NCI-H524 treated with DMSO at 0.1 percent for 48 hours (cell line): ENCODE measurements at places on chromosomes 6 and 20.

DNA sequence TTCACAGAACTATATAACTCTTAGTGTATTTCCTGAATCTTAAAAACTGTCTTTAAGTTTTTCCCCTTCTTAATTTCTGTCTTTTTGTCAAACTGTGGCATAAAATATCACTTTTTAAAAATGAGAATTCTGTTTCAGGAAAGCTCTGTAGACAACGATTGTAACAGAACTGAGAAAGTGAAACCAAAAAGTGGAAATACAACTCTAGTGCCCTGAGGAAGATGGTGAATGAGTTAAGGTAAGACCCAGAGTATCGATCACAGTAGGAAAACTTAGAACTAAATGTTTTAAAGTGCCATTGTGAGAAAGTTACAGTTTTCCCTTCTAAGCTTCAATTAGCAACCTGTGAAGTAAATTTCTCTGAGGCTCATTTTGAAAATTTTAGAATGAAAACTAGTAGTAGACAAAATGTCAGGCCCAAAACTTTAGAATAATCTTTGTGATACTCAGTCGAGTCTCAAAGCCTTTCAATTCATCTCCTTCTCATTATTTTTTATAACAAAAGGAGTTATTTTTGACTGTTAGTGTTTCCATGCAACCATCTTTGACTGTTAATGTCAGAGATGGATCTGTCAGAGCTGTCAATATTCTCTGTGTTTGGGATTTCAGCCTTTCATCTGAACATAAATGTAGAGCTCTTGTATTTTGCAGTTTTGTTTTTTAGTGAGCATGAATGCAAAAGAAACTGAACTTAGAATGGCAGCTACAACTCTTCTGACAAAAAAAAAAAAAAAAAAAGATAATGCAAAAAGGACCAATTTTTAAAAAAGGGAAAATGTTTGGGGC lies 19.0 kb upstream of the TRDN start:
- DNase-seq = no peak

- no peak for DNase-seq
Observed at GRCh38 chr20:32967961-32968457, 36.2 kb downstream of the SUN5 start.

- no peak for DNase-seq
Observed at GRCh38 chr6:49333345-49334125, 129.5 kb downstream of the MMUT start.

- DNase-seq = peak; percentile 34
Observed at GRCh38 chr20:46681032-46681854, 8.0 kb downstream of the TP53RK start.

DNA sequence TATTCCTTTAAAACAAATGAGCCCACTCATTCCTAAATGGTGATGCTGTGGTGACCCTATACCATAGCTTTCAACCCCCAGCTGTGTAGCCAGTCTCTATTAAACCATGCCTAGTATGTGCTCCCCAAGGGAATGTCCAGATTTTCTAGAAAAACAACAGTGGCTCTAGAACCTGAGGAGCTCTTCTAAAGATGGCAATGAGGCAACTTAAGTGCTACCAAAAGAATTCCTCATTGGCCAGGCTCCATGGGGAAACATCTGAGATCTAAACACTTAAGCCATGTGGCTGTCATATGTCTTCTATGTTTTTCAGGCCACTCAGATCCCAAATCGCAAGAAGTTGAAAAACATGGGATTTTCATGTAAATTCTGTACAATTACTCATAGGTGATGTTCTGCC lies 191.0 kb downstream of the TPBG start:
- DNase-seq = no peak

DNA sequence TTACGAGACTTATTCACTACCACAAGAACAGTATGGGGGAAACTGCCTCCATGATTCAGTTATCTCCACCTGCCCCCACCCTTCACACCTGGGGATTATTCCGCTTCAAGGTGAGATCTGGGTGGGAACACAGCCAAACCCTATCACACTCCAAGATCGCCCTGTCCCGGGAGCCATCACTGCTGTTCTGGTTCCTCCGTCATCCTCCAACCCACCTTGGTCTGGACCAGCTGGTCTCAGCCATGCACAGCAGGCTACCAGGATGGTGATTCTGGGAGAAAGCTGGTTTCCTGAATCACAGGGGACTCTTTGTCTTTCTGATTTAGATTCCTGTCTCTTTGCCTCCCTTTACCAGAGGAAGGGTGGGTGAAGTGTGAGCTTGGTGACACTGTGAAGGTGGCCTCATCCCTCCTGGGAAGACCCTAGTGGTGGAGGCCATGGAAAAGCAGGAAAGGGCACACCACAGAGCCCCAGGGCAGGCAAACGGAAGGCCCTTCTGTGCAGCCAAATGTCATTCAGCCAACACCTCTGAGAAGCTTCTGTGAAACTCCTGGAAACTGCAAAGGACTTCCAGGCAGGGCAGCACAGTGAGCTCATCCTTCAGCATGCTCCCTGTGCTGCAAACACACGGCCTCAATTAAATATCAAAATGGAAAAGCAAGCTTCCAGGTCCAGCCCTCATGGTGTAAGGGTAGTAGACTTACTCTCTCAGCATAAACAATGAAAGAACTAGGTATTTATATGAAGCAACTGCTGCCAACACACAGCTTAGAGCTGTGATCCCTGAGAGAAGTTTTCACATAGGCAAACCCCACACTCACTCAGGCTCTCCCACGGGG lies 169.8 kb downstream of the ANKRD60 start:
- no peak for DNase-seq

DNA sequence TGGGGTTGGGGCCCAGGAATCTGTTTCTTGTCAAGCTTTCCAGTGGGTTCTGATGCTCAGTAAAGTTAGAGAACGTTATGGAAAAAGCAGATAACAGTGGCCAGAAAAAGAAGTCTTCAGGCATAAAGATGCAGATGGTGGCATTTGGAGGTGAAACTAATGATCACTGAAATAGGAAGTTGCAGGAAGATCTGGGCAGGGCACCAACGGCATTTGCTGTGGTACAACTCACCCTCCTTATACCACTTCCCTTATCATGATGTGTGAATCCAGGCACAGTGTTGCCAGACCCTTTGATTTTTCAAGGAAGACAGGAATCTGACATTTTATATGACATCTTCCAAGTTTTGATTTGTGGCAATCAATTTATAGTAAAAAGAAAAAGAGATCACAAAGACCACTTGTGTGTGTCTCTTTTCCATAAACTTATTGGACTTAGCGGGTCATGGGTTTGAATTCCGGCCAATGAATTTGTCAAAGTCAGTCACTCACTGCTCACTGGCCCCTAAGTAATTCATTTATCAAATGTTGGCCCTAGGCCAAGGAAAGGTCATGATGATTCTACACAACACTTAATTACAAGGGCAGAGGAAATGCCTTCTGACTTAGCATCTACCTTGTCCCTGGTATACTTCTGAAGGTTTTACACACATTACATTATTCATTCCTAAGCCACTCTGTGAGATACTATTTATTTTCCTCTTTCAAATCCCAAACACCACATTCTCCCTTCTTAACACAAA lies 37.6 kb downstream of the LAMP5 start:
- DNase-seq = no peak

- no peak for DNase-seq
Observed at GRCh38 chr6:47453372-47453936, 24.1 kb upstream of the CD2AP start.

DNA sequence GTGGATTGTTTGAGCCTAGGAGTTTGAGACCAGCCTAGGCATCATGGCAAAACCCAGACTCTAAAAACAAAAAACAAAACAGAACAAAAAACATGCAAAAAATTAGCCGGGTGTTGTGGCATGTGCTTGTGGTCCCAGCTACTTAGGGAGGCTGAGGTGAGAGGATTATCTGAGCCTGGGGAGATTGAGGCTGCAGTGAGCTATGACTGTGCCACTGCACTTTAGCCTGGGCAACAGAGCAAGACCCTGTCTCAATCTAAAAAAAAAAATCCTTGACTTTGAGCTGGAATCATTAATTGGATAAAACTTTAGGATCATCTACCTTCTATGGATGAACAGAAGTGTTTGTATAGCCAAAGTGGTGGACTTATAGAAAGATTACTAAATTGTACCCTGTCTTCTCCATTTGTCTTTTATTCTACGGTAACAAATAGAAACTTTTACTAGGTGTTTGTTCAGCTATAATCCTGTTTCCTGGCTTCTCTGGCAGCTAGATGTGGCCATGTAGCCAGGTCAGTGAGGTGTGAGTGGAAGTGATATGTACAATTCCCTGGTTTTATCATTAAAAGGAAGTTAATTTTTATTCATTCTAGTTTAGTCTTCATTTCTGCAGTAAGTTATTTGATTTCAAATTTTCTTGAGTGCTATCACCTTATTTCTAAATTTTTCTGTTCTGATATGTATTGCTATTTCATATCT lies 108.3 kb upstream of the RNF24 start:
- DNase-seq = no peak

DNA sequence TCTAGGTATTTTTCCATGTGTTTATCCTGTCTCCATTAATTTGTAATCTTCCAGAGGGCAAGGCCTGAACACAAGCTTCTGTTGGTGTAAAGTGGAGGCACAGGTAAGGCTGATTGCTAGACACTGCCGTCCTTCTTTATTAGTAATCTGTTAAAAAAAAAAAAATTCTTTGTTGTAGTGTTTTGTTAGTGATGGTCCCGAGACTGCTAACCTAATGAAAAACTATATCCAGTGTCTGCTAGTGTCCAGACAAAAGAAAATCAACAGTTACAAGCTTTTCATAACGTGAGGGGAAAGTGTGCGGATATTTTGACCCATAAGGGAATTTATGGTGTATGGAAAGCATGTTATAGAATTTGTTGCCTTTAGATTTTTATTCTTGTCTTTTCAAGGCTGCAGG lies 4.2 kb upstream of the HIVEP1 start:
- DNase-seq = no peak

- DNase-seq = no peak
Observed at GRCh38 chr6:119240257-119241110, 109.1 kb downstream of the MAN1A1 start.

DNA sequence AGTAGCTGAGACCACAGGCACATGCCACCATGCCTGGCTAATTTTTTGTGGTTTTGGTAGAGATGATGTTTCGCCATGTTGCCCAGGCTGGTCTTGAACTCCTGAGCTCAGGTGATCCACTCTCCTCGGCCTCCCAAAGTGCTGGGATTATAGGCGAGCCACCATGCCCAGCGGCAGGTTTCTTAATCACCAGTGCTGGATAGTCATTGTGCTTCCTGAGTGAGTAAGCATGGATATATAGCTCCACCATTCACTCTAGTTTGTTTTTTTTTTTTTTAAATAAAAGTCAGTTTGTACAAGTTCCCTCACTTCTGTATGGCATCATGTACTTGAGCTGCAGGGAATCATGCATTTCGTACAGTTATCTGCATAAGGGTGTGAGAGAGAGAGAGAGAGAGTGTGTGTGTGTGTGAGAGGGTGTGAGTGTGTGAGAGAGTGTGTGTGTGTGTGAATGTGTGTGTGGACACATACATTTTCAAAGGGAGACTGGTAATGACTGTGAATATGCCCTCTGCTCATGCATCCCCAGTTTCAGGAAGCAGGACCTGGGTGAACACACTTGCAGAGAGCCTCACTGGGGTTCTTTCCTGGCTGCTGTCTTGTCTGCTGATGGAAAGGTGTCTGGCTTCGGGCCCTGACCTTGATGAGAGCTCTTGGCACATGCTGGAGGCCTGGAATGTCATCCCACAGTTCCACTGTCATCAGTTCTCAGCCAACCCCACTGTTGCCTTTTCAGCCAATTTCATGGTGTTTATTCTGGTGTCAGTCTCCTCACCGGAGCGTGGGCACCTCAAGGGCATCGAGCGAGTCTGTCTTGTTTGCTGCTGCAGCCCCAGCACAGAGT lies 65.0 kb upstream of the XRN2 start:
- DNase-seq = no peak

DNA sequence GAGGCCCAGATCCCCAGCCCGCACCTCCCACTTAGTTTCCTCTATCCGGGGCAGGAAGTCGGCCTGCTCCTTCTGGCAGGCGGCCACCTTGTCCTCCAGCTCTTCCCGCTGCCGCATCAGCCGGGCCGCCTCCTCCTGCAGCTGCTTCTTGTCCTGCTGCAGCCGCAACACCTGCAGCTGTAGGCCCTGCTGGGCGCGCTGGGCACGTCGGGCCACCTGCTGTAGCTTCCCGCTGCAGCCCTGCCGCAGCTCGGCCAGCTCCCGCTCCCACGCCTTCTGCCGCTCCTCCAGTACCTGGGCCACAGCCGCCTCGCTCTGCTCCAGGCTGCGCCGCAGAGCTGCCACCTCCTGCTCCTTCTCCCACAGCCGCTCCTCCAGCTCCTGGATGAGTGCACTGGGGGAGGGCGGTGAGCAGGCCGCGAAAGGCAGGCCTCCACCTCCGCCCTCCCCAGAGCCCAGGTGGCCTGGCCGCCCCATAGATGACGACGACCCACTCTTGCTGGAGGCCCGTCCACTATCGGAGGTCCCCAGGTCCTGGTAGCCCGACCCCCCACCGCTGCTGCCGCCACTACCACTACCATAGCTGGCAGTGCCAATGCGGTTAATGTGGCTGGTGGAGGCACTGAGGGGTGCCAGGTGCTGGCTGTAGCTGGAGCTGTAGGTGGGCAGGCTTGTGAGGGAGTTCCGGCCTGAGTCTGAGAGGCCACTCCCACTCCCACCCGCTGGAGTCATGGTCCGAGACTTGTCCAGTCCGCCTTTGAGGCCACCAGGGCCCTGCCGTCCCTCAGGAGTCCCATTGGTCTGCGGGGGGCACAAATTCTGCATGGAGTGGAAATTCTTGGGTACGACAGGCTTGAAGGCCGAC lies 6.0 kb upstream of the FASTKD5 start:
- peak; percentile 36 for DNase-seq

- peak; percentile 14 for DNase-seq
Observed at GRCh38 chr6:52286798-52287432, 2.4 kb upstream of the MCM3 start.

DNA sequence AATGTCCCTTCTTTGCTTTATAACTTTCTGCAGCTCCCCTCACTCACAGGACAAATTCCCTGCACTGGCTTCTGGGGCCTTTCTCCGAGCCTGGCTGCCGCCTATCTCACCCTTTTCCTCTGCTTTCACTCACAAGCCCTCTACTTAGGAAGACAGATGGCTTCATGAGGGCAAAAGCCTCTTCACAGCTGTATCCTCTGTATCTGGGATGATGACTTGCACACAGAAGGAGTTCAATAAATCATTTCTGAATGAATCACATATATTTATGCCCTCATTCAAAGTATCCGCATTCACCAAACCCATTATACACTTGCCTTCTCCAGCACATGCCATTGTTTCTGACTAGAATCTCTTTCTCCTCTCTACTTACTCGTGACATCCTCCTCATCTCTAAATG lies 159.0 kb upstream of the RIPOR2 start:
- no peak for DNase-seq

GRCh38 chr20:58716476-58717277 lies 24.1 kb downstream of the NPEPL1 start:
- no peak for DNase-seq
